ENCODE measurements at places on chromosomes 4 and X.

- DNase-seq = no peak
These were observed 47.2 kb downstream of the AFAP1 start for GRCh38 chr4:7892212-7893019.

DNA sequence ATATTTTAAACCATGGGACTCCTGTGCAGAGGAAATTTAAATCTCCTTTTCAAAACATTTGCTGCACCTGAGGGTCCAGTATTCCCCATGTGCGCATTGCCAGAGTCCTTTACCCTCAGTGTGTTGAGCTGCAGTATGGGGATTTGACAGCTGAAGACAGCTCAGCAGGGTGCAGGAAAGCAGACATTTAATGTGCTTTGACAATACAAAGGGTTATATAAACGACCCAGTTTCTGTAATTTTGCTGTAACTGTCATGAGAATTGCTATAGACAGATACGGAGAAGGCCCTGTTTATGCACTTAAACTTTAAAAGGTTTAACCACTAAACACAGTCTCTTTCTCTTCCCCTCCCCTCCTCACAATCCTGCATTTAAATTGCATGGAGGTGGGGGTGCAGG lies 393.4 kb downstream of the MID1IP1 start:
- DNase-seq = no peak

DNA sequence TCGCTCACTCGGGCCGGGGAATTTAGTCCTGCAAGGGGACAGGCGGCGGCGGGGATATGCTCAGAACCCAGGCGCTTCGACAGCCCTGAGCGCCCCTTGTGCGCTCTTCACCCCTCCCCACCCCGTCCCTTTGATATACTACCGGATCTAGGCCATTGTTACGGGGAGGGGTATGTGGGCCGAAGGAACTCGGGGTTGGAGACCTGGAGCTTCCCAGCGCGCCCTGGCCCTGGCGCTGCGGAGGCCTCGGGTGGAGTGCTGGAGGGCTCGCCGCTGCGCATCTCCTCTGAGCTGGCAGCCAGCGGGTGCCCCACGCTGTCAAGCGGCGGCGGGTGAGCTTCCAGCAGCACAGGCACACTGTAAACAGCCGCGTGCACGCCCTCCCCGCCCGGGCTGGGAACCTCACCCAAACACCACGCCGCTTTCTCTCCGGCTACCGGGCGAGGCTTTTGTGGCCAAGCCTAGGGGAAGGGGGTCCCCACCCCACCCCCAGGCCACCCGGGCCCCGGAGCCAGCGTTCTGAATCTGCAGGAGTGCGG lies 54.5 kb upstream of the BCOR start:
- DNase-seq = no peak

- DNase-seq = no peak
These were observed 20.2 kb upstream of the CCKAR start for GRCh38 chr4:26510334-26510964.

- DNase-seq = no peak
These were observed 23.2 kb downstream of the PSMD10 start for GRCh38 chrX:108068121-108068520.
